ENCODE measurements at places on chromosomes 3 and 15.

GRCh38 chr3:179713643-179714090, 60.8 kb downstream of the USP13 start:
- no peak for DNase-seq

DNA sequence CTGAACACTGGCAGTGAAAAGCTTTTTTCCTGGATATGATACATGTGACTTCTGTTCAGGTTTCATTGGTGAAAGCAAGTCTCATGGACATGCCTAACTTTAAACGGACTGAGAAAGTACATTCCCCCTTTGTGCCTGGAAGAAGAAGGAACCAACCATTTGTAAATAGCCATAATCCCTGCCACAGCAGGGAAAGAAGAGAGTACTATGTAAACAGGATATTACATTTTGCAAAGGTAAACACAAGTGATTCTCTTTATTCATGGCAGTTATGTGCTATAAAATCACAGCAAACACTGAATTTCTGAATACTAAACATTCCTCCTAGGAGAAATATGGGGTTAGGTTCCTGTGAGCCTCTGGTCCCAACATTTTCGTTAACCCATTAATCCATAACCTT, 46.8 kb downstream of the PRICKLE2 start:
- no peak for DNase-seq

- no peak for DNase-seq
Observed at GRCh38 chr3:105786241-105786640, 82.6 kb downstream of the CBLB start.

DNA sequence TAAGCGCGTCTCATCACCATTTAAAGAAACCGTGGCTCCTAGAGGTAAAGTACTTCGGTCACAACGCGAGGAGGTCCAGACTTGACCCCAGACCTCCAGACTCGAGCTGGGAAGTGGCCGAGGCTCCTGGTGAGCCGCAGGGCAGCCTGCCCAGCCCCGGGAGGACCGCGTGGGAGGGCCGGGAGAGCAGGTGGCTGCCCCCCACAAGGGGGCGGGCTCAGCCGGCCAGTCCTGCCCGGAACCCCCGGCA, at the start of gene SLC27A2:
Gene SLC27A2, plus strand, starts transcription at position 228 of the 250 bp plus-strand sequence. CDS start 232 bp downstream, outside the sequence.
- no peak for DNase-seq

DNA sequence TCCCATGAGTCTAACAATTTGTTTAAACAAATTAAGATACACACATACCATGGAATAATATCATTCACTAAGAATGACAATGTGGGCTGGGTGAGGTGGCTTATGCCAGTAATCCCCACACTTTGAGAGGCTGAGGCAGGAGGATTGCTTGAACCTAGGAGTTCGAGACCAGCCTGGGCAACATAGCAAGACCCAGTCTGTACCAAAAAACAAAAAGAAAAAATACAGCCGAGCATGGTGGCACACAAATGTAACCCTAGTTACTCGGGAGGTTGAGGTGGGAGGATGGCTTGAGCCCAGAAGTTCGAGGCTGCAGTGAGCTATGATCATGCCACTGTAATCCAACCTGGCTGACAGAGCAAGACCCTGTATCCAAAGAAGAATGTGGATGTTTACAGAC, 4.0 kb upstream of the ZNF710 start:
- no peak for DNase-seq

GRCh38 chr15:66894986-66895780, 170.2 kb upstream of the SMAD3 start:
- no peak for DNase-seq

DNA sequence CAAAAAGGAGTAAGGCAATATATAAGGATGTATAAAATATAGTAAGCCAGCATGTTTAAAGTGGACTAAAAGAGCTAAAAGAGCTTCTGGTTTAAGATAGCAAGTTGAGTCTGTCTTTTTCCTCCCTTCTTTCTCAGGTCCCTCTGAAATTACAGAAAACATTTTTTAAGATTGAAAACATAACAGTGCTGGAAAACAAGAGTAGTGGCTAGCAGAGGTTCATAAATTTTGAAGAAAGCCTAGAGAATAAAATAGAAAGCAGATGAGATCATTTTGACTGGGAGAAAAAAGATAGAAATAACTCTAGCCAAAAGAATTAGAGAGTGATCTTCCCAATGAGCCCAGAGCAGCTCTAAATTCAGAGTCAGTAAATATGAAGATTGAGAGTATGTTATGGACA, 41.9 kb downstream of the ATP8B4 start:
- no peak for DNase-seq

DNA sequence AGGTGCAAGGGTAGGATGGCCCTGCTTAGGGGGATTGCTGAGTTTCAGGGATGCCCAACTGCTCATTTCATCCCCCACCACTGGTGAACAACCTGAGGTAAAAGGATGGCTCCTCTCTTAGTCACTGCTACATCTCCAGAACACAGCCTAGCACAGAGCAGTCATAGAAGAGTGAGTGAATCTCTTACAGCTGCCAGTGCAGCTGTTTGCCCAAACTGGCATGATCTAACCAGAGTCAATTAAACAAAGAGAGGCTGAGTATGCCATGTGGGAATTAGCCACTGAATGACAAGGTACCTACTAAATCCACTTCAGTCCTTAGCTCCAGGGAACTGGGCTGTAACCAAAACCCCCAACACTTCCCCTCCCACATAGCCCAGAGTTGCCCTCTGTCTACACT, 6.8 kb upstream of the NCKIPSD start:
- no peak for DNase-seq

DNA sequence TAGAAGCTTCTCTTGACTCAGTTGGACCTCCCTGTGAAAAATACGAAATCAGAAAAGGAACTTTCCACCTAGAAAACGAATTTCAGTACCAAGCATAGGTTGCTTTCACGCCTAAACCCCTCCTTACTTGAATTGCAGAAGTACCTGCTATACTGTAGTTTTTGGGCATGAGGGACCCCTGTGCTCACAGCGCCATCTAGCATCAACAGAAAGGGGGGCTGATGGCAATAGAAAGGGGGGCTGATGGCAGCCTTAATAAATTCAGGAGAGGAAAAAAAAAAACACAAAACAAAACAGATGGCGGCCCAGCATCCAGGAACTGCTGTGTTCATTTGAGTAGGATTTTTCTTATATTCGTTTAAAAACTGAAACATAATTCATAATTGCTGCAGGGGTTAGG, 96.7 kb downstream of the NPAP1 start:
- no peak for DNase-seq

GRCh38 chr3:114327665-114328064, 33.8 kb downstream of the TIGIT start:
- DNase-seq, result no peak

- no peak for DNase-seq
Observed at GRCh38 chr15:31256378-31257265, 70.0 kb upstream of the KLF13 start.

- no peak for DNase-seq
Observed at GRCh38 chr3:62995530-62995929, 120.3 kb upstream of the CADPS start.

GRCh38 chr15:36365963-36366362, 213.5 kb upstream of the CDIN1 start:
- no peak for DNase-seq

- DNase-seq, result no peak
Observed at GRCh38 chr3:172973799-172974198, 167.2 kb downstream of the SPATA16 start.

GRCh38 chr3:126259411-126260391, 79.3 kb upstream of the ALDH1L1 start:
- DNase-seq, result no peak

DNA sequence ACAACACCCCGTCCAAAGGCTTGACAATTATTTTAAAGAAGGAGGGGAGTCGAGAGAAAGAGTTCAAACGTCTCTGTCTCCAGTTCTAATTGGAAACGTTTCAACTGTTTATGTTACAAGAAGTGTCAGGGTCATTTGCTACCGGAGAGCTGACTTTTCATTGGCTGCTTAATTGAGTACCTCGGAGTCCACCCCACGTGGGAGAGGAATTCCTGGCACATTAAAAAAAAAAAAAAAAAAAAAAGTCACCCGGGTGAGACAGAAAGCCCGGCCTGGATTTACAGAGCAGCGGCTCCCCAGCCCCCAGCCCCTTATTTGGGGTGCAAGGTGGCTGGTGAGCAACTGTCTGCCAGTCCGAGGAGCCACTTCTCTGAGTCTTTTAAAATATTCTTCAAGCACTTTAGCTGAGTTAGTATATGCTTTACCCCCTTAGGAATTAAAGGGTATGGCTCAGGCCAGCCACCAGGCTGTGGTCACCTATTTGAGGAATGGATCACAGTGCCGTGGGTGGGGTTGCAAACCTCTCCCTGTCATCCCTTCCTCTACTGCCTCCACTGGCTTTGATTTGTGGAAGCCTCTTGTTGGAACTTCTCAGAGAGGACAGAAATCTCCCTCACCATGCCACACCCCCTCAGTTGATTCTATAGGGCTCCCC, 3.9 kb upstream of the TLE3 start:
- no peak for DNase-seq

DNA sequence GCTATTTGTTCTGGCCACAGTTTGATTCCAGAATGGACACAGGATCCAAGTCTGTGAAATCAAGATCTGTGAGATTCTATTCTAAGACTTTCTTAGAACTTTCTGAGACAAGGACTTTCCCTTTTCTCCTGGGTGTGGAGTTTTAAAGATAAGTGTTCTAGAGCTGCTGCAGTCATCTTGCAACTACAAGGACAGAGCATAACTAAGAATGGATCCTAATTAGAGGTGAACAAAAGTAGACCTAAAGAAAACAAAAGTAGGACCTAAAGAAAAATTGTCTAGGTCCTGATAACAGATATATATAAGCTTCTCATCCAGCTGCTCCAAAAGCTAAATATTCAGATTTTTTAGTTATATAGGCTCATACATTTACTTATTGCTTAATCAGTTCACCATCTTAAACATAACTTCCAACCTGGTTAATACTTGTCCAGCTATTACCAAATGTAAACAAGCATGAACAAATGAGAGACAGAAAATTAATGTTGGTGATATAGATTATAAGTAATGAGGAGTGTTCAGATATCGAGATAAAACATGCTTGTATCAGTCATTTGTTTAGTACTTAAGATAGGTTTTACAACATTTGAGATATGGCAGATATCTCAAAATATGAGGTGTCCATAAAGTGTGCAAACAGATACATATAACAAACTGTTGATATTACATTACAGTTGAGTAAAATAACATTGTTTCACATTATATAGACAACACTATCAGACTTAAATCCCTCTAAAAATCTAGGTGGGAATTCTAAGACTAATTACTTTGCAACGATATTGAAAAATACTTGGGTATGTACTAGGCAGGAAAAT, 75.1 kb downstream of the CD200 start:
- no peak for DNase-seq

GRCh38 chr3:71893702-71894479, 108.9 kb upstream of the PROK2 start:
- no peak for DNase-seq

DNA sequence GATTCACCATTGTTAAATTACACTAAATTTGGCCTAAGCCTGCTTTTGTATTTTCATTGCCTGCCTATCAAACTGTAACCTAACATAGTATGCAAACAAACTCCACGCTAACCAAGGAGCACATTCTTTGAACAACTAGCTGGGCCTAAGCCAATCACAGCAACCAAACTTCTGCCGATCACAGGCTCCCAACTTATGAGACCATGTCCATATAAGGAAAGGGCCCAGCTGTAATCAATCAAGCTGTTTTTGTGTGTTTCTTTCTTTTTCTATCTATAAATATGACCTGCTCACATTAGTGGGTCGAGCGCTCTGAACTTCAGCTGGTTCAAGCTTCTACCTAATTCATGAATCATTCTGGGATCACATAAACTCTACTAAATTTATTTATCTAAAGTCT, 473.6 kb downstream of the SI start:
- DNase-seq, result no peak

- DNase-seq, result no peak
Observed at GRCh38 chr3:33874815-33875214, 76.4 kb downstream of the PDCD6IP start.

Data from activated CD4-positive, CD25-positive, alpha-beta regulatory T cell treated with anti-CD3 and anti-CD28 coated beads, Interleukin-2, amount 50 U/mL, for 16 hours (primary cell).